Stimulated activated CD4-positive, alpha-beta T cell treated with anti-CD3 and anti-CD28 coated beads, Interleukin-1b, Interleukin-23, amount 100 ng/mL, for 1 hour (primary cell): ENCODE measurements at places on chromosomes 4 and X.

DNA sequence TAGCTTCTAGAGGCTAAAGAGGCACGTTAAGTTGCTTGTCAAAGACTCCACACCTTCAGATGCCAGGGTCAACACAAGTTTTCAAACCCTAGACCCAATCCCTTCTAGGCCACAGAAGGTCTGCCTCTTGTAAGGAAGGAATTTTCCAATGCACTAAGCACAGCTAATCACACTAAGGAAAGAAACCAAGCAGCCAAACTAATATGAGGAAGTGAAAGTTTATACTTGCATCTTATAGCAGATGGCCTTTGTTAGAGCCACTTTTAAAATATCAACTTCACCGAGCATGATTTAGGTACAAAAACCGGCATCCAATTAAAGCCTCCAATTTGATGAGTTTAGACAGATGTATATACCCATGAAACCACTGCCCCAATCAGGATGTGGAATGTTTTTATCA lies 9.9 kb downstream of the FHL1 start:
- no peak for DNase-seq

DNA sequence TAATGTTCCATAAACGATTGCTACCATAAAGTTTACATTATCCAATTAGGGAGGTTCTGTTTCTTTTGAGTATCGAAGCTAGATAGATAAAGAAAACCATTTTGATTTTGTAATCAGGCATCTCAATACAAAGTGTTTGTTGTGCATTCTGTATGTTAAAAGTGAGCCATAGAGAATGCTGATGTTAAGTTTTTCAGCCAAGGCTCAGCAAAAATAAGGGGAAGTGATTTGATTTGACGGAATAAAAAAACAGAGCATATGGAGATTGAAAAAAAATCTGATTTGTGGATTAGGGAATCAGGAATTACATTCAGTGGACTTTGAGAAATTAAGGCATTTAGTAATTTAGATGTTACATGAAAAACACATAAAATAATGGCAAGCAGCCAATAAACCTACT lies 314.8 kb downstream of the PPP3CA start:
- DNase-seq, result no peak

- DNase-seq, result no peak
These were observed 70.0 kb upstream of the TSPAN5 start for GRCh38 chr4:98728433-98728832.

DNA sequence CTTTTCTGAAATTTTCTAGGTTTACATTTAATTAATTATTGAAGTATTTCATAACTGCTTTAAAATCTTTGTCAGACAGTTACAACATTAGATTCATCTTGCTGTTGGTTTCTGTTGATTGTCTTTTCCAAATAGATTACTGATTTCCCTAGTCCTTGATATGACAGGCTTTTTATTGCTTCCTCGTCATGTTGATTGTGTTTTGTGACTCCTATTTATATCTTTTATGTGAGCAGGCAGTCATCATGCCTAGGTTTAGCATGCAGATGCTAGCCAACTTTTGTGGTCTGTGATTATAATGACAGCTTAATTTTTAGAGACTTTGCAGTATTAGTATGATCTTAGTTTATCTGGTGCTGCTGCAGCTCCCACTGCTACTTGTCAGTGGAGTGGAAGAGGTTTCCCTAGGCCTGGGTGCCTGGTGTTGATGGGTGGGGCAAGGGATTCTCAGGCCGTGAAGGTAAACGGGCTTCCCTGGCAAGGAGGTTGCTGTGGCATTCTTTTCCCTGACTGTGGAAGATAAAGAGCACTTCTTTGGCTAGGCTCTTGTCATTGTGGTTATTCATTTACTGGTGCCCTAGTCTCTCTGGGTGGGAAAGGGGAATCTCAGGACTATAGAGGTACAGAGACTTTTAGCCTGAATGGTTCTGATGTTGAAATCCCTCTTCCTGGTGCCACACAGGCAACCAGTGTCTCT lies 65.7 kb downstream of the SERPINA7 start:
- no peak for DNase-seq

DNA sequence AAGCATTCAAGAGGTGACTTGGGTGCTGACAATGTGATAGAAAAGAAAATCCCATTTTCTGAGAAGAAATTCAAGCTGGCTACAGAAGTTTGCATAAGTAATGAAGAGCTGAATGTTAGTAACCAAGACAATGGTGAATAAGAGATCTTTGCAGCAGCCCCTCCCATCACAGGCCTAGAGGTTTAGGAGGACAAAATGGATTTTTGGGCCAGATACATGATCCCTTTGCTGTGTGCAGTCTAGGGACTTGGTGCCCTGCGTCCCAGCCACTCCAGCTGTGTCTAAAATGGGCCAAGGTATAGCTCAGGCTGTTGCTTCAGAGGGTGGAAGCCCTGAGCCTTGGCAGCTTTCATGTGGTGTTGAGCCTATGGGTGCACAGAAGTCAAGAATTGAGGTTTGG lies 107.0 kb upstream of the EPHA5 start:
- no peak for DNase-seq

GRCh38 chr4:17721496-17722355 lies 59.7 kb downstream of the FAM184B start:
- DNase-seq, result no peak

DNA sequence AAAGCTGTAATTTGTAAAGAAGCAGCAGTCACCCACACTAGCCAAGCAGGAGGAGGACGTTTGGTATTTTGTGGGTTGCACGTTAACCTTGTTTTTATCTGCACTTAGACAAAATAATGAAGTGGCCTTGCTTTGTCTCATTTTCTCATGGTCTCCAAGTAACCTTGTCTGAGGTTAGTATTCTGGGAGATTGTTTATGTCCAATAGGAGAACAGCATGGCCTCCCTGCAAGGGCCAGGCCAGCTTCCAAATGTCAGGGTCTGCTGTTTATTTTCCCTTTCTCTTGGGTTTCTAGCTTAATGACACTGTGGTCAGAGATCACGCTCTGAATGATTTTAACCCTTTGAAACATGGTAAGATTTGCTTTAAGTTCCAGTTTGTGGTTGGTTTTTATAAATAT lies 29.9 kb downstream of the PNMA6E start:
- DNase-seq, result no peak

GRCh38 chr4:89316931-89317366 lies 9.3 kb upstream of the GPRIN3 start:
- DNase-seq, result no peak

DNA sequence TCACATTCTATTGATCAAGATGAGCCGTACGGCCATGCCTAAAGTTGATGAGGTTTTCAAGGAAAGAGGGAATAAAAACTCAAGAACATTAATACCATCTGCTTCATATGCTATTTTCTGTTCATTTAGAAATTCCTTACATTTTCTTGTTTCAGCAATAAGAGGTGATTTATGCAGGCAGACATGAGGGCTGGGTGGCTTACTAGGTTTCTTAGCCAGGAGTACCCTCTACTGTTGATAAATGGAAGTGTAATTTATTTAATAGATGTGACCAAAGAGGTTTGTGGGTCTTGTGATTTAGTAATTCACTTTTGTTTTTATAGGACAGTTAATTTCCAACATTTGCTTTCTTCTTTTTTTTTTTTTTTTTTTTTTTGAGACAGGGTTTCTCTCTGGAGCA lies 6.4 kb upstream of the SMIM9 start:
- no peak for DNase-seq

GRCh38 chr4:80710748-80711451 lies 319.6 kb upstream of the BMP3 start:
- DNase-seq, result no peak

DNA sequence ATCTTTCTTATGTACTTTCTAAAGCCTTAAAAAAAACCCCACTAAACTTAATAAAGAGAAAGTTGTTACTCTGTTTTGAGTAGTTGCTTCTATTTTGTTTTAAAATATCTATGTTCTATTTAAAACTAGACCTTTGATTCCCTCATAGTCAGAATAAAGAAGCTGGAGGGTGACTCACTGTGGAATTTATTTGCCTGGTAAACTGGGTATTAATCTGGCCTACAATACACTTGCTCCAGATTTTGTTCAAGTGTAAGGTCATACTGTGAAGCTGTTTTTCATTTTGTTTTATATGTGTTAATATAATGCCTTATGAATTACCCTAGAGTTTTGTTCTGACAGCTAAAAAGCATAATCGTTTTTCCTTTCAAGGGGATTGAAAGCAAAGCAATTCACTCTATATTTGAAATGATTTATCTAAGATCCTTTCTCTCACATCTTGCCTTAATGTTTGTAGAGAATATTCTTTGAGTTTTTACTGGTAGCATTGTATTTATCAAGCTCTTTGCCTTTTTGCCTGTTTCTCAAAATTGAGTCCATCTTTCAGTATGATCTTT lies 277.4 kb upstream of the PITX2 start:
- no peak for DNase-seq

DNA sequence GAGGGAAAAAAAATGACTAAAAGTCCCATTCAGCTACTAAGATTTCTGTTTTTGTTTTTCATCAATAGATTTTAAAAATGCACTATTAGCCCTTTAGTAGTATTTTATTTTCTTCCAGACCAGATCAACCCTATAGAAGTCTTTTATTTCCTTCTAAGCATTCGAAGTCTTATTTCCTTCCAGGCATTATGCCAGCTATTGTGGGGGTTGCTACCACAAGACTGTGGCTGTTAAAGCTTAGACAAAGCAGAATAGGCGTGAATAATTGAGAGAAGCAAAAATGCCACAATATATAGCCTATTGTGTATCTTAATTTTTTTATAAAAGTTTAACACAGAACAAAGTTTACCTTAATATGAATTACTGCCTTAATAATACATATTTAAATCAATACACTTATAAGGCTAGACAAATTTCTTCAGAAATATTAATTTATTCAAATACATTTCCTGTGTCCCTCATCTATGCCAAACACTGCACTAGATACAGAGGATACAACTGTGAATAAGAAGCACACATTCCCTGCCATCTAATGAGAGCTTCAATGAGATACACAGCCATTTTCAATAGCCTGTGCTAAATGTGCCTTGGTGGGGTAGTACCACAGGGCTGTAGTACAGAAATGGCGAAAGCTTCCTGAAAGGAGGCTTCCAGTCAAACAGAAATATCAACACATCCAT lies 33.1 kb downstream of the SLC10A7 start:
- DNase-seq, result no peak

- no peak for DNase-seq
These were observed 284.8 kb upstream of the PPARGC1A start for GRCh38 chr4:24174602-24175001.
